ENCODE measurements at places on chromosomes 16 and 17.

DNA sequence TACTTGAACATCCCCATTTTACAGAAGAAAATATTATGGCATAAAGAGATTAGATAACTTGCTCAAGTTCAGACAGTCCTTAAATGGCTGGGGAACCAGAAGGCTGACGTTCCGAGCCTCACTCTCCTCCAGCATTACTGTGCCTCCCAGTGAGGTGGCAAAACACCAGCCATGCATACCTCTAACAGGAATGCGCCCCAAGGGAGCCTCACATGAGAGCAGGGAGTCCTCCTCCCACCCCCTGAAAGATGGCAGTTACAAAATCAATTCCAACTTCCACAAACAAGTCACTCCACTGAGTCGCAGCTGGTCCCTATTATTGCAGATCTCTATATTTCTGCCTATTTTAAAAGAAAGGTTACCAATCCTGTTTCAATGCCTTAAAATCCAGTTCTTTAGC lies 55.5 kb downstream of the ANKFY1 start:
- no peak for DNase-seq

- DNase-seq, result no peak
Observed at GRCh38 chr16:4506450-4506849, 30.3 kb downstream of the HMOX2 start.

DNA sequence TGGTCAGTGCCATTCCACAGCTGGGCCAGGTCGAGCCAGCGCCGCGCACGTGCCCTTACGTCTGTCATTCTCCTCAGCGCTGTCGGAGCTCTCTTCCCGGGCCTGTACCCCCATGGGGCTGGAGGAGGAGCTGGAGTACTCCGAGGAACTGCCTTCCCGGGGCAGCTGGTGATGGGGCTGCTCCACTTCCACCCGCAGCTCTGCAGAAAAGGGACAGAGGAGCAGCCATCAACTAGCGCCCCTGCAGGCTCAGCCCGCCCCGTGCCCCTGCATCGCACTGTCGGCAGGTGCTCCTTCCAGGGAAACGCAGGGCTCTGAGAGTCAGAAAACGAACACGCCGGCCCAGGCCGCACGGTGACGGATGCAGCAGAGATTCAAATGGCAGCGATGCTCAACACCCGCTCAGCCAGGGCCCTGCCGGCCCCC lies 20.9 kb downstream of the MAP1LC3B start:
- DNase-seq, result no peak

GRCh38 chr16:65070831-65071432 lies 50.9 kb downstream of the CDH11 start:
- DNase-seq, result no peak

DNA sequence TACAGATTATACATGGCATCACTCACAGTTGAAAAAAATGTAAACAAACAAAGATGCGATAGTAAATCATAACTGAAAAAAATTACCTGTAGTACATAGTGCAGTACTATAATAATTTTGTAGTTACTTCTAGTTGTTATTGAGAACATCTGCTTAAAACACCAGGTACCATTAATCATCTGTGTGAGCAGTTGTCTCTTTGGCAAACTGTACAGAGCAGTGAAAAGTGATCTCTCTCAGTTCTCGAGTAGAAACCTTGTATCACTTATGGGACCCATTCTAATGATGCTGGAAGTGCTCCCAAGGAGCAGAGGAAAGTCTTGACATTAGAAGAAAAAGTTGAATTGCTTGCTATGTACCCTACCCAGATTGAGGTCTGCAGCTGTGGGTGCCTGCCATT lies 8.9 kb upstream of the TENT4B start:
- no peak for DNase-seq

GRCh38 chr16:67948015-67948414 lies 4.1 kb upstream of the LCAT start:
- no peak for DNase-seq

GRCh38 chr16:54690306-54690705 lies 240.4 kb upstream of the IRX5 start:
- no peak for DNase-seq

- no peak for DNase-seq
Observed at GRCh38 chr16:20811889-20812439, 5.6 kb downstream of the REXO5 start.

GRCh38 chr17:64661976-64662773 lies at the start of gene SMURF2:
TSS of gene SMURF2 (minus strand) at chr17:64662307. CDS start at chr17:64661880, 427 bp downstream.
- DNase-seq, result peak; percentile 37

DNA sequence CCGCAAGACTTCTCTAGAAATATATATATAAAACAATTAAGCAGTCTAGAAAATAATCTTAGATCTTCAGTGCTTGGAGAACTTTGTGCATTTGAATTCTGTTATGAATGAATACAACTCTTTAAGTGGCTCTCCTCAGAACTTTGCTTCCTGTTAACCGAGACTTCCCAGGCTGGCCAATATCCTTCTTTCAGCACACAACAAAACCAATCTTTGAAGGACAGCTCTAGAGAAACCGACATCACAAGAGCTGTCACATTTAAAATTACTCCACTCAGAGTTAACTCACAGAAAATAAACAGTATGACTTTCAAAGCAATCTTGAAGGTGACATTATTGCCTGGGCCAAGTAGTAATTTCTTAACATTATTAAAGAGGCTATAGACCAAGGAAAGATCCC lies 49.7 kb upstream of the ITGA2B start:
- DNase-seq, result no peak

- no peak for DNase-seq
Observed at GRCh38 chr17:48630925-48631692, 5.0 kb upstream of the HOXB9 start.

DNA sequence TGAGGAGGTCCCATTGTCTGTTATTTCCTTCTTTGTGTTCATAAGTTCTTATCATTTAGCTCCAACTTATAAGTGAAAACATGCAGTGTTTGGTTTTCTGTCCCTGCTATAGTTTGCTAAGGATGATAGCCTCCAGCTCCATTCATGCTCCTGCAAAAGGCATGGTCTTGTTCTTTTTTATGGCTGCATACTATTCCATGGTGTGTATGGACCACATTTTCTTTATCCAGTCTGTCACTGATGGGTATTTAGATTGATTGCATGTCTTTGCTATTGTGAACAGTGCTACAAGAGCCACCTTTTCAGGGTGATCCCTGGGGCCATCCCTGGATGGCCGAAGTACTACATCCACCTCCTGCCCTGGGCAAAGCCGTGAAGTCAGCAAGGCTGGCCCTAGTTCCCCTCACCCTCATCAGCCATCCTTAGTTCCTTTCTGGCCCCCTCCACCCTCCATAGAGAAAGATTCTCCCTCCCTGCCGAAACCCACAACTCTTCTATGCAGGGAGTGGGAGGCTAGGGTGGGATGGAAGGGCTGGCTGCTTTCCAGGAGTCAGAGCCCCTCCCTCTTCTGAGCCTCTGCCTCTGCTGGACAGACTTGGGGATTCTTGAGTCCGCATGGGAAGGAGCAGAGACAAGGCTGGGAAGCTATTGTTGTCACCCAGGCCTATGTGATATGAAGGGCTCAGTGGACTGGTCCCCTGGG lies 8.3 kb downstream of the MT1X start:
- DNase-seq, result no peak

- no peak for DNase-seq
Observed at GRCh38 chr16:10594312-10594950, 14.0 kb upstream of the EMP2 start.

GRCh38 chr17:8014558-8014850 lies 12.1 kb downstream of the GUCY2D start:
- DNase-seq, result no peak

DNA sequence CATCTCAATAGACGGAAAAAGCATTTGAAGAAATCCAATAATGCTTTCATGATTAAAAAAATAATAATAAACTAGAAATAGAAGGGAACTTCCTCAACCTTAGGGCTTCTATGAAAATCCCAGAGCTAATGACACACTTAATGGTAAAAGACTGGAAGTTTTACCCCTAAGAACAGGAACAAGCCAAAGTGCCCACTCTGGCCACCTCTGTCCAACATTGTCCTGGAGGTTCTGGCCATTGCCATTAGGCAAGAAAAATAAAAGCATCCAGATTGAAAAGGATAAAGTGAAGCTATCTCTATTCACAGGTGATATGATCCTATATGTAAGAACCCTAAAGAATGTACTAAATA lies 2.5 kb upstream of the LITAF start:
- no peak for DNase-seq

DNA sequence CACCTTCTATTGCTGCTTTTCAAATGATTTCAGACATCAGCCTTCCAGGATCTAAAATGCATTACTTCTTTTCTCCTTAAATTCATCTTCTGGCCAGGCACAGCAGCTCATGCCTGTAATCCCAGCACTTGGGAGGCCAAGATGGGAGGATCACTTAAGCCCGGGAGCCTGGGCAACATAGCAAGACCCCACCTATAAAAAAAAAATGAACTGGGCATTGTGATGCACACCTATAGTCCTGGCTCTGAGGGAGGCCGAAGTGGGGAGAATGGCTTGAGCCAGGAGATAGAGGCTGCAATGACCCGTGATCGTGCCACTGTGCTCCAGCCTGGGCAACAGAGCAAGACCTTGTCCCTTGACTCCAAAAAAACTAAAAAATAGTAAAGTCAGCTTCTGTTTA lies 208.5 kb downstream of the SPECC1 start:
- no peak for DNase-seq

DNA sequence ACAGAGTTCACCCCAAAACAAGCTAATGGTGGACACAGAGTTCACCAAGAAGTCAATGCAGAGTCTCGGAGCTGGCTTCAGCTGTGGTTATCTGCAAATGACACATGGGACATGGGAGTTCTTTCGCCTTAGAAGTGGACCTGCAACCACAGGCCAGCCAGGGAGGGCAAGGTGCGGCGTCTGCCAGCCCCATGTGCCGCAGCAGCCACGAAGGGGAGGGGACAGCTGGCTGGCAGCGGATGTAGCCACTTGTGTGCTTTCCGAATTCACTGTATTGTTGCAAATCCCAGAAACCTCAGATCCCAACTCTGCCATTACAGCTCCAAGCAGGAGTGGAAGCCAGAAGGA lies 24.8 kb downstream of the LMF1 start:
- DNase-seq, result no peak

- no peak for DNase-seq
Observed at GRCh38 chr17:66491213-66491612, 188.8 kb downstream of the PRKCA start.

DNA sequence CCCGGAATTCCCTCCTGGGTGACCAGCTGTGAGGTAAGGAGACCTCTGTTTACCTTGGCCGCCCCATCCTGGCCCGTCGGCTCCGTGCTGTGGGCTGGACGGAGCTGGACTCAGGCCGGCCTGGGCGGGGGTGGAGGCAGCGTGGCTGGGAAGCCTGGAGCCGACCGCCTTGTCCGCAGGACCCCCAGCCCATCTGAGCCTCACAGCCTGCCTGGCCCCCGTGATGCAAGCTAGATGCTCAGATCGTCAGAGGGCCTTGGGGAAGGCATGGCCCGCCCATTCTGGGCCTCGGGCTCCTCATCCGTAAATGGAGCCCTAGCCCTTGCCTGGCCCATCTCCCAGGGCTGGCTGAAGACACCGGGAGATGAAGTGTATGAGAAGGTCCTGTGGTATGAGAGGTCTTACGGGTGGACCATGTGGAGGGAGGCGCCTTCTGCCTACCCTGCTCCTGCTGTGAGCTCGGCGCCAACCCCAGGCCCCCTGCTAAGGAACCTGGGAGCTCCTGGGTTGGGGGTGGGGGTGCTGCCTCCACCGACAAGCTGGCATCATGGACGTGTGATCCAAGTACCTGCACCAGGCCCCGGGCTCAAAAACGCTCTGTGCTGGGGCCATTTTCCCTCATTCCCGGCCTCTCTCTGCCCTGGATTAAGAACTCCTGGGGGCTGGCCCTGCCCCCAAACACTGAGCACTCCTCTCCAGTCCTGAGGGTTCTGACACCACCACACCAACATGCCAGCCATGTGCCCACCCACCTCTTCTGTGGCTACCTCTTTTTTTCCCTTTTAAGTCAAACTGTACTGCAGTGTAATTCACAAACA lies 5.4 kb upstream of the P2RX1 start:
- DNase-seq, result no peak

- no peak for DNase-seq
Observed at GRCh38 chr17:72390675-72391508, 270.1 kb downstream of the SOX9 start.

GRCh38 chr16:53281280-53281679 lies 153.0 kb upstream of the RBL2 start:
- no peak for DNase-seq

DNA sequence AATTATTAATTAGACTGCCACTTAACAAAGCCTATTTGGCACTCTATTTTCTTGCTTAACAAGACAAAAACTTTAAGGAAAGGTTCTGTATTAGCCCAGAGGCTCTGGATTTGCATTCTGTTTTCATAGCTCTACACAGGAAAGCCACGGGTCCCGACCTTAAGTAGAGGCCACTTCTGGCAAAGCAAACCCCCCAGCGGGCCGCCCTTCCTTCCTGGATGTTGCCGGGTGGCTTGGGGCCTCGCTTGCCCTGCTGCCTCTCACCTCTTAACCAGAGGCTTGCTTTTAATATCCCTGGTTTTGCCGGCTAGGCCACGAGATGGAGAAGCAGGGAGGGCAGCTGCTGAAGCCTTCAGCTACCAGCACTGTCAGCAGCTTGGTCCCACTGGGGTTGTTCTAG lies 4.4 kb downstream of the RTN4RL1 start:
- DNase-seq, result no peak

- no peak for DNase-seq
Observed at GRCh38 chr16:4339909-4340308, 11.2 kb downstream of the PAM16 start.

- no peak for DNase-seq
Observed at GRCh38 chr17:38466346-38467315, 38.4 kb downstream of the ARHGAP23 start.

- DNase-seq, result no peak
Observed at GRCh38 chr17:39627712-39628516, 1.2 kb downstream of the PPP1R1B start.

DNA sequence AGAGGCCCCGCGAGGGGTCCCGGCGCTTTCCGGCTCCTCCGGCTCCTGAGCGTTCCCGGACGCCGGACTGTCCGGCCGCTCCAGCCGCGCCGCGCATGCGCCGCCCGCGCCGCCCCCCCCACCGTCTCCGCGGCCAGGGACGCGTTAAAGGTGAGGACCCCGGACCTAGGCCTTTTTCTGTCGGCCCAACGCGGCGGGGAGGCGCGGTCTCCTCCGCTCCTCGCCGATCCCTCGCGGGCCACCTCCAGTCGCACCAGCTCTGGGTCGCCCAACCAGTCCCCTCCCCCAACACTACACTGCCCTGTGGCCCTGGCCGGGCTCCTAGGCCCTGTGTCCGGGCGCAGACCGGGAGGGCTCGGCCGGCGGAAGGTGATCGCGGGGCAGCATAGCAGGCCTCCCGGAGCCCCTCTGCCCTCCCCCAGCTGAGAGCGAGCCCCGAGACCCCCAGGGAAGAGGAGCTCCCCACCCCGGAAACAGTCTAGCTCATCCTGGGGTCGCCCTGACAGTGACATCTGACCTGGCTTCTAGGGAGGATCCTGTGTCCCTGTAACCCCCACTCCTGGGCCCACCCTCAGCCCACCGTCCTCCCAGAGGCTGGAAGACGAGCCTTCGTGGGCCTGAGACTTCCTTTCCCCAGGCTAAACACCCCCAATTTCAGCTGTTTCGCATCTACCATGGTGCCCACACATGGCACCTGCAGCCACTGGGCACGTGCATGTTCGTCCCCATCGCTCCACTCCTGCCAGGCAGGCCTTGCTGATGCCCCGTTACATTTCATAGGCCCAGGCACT lies 14.7 kb upstream of the BCAR1 start:
- DNase-seq, result no peak
